ENCODE measurements at places on chromosomes 1 and 21.

DNA sequence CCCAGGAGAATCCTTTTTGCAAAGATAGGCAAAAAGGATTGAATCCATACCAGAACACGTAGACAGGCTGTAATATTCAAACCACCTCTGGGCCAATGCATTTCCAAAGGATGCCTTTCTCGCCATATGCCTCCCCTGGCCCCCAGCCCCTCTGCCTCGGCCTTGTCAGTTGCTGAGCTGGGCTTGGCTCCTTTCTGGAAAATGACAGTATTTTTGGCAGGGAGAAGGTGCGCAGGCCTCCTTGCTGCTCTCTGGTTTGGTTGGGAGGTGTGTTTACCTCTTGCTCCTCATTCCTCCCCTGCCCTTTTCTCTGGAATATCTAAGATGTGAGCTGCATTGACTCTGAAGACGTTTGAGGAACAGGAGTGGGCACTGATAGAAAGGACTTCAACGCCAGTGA is 26.0 kb upstream of the CNTN2 start:
- no peak for DNase-seq

DNA sequence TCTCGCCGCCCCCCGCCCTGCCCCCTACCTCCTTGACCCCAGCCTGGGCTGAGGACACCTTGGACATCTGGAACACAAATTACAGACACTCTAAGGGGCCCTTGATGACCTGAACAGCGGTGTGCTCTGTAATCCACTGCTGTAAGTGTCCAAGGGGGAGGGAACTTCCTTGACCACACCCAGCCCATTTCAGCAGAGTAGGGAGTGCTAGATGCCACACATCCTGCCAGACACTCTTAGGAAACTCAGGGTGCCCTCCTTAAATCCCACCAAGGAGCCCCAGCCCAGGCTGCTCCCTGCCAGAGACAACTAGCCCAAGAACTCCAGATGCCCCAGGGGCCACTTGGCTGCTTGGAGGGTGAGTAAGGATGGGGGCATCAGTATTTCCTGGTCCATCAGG is 282.2 kb downstream of the RRAGC start:
- no peak for DNase-seq

DNA sequence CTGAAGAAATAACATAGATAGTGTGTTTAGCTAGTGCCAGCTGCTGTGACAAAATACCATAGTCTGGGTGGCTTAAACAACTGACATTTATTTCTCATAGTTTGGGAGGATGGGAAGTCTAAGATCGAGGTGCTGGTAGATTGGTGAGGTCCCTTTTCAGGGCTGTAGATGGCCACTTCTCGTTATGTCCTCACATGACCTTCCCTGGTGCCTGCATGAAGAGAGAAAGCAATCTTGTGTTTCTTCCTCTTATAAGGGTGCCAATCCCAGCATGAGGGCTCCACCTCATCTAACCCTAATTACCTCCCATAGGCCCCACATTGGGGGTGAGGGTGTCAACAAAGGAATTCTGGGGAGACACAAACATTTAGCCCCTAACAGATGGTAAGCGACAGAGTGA is 9.3 kb downstream of the MTARC2 start:
- no peak for DNase-seq

DNA sequence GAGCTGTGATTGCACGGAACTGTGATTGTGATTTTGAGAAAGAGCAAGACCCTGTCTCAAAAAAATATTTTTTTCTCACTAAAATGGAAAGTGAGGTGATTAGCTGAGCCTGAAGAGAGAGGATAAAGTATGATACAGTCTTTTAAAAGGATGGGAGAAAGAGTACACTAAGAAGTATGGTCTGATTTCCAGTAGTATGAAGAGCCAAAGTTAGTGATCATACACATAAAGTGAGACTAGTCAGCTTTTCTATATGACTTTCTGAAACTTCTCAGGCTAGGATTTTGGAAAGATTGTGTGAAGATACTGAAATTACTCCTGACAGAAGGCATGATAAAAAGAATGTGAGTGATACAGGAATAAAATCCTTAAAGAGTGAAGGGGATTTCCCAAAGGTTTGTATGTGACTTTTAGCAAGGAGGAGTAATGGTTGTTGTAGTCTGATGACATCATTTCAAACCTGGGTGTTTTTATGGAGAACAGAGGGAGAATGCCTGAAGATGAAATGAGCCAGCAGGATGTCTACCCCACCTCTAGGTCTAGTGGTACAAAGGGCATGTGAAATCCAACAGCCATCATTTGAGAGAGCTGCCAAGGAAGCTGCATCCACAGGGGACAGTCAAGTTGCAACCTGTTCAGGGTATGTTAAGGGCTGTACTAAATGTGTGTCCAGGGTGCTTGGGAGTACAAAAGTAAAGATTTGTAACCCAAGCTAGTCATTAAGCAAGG is 157.7 kb downstream of the PIK3R3 start:
- no peak for DNase-seq

DNA sequence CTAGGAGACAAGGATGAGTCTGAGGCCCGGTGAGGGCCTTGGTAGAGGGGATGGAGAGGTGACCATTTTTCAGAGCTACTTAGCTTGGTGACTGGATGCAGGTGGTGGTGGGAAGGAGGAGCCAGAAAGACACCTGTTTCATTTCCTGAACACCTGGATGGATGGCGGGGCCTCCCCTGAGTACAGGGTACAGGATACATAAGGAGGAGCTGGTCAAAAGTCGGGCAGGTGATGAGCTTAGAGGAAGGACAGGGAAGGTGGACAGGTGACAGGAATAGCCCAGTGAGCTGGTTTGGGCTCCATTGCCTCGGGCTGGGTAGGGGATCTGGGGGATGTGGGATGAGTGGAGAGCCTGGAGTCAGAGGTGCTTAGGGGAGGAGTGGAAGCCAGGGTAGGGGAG is 6.3 kb downstream of the FAAH start:
- no peak for DNase-seq

GRCh38 chr1:63829349-63830327 is 55.8 kb downstream of the ROR1 start:
- DNase-seq: no peak

- DNase-seq: no peak
Measured at GRCh38 chr1:201771466-201771865, 57.5 kb upstream of the IPO9 start.

GRCh38 chr1:21938732-21939538 is 1.8 kb upstream of the HSPG2 start:
- DNase-seq: no peak

DNA sequence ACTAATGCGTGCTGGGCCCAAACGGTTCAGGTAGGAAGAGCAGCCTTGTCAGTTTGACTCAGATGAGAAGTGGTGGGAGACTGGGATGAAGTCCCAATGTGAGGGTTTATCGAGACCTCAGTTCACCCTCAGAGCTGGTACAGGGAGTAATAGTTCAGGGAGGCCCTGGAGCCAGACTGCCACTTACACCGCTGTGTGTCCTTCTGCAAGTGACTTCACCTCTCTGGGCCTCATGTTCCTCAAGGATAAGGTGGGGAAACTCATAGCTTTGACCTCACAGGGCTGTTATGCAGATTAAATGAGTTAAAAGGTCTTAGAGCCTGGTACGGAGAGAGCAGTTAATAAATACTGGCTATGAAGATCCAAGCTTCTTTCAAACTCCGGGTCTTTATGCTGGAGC is 219.9 kb downstream of the TRABD2B start:
- no peak for DNase-seq

DNA sequence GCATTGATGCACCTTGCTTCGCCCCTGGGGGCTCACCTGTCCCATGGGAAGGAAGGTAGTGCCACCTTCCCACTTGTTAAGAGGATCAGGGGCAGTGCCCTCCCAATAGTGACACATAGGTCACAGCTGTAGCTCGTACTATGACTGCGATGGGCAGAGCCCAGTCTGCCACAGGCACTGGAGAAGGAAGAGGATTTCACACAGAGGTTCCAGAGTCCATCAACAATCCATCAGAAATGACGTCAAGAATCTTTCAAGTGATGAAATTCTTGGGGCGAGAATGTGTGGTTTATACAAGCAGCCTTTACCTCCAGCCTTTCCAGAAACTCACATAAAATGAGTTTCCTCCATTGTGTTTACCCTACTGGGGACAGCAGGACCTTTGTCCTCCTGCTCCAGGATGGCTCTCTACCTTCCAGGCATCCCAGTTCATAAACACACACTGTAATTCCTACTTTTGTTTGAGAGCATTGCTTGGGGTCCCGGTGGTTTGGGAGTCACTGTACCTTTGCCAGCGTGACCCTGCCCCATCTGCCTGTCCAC is 260.6 kb upstream of the VAMP3 start:
- no peak for DNase-seq

GRCh38 chr1:31587720-31588423 is 11.6 kb downstream of the TINAGL1 start:
- no peak for DNase-seq

DNA sequence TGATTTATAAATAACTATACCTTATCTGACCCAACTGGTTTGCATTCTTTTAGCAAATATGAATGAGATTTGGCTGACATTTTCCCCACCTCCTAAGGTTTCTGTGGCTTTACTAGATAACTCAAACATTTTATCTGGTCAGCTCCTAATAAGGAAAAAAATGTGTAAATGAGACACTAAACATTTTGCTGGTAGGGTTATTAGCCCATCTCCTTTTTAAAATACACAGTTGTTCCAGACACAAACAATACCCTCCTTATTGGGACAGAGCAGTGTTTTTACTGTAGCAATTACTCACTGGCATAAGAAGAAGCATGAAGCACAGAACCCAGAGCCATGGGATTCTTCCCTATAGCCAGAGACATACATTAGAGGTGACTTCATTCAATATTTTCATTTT is 53.8 kb upstream of the NUF2 start:
- DNase-seq: no peak

- DNase-seq: no peak
Measured at GRCh38 chr1:236759252-236759859, 35.7 kb upstream of the MTR start.

DNA sequence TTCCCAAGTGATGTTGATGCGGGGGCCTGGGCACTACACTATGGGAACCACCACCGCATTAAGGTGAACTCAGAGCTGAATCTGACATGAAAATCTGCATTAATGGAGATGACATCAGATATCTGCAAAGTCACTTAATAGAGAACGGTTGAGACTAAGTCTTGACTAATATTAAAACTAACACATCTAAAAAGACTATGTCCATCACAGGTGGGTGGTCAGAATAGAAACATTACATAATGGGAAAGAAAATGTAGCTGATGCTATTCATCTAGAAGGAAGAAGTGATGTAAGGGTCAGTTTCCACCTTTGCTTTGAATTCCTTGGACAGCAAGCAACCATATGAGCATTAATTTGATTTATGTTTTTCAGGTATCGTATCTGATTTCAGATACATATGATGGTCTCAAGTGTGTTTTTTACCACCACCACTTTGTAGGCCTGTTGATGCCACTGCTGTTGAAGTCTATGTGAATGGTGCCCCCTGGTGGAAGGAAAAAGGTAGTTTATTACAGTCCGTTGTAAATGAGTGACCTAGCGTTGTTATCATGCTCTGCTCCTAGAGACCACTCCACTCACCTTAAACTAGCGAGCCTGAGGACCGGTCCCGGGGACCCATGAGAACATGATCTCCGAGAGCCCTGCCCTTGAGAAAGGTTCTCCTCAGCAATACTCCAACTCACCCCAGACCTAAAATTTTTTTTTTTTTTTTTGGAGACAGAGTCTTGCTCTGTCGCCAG is 73.5 kb downstream of the BACH1 start:
- DNase-seq: peak; percentile 60

DNA sequence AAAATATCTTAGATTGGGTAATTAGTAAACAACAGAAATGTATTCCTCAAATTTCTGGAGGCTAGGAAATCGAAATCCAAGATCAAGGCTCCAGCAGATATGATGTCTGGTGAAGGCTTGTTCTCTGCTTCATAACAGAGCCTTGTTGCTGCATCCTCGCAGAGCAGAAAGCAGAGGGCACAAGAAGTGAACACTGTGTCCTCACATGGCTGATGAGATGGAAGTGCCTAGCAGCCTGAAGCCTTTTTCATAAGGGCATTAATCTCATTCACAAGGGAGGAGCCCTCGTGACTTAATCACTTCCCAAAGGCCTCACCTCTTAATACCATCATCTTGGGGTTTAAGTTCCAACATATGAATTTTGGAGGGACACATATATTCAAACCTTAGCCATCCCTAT is 77.2 kb upstream of the FOXD3 start:
- no peak for DNase-seq

DNA sequence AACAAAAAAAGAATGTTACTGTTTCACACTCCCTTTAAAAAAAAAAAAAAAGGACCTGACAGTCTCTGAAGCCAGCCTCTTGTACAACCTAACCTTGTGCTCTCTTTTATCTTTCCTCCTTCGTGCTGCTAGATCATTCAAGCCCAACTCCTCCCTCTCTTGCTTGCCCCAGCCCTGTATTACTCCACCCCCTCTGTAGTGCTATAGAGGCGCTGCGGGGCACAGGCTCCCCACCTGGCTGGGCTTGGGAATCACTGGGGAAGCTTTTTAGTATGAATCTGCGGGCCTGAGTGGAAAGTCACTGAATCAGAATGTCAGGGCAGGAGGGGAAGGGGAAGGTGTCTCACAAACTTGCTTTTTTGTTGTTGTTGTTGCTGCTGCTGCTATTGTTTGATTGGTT is 383.7 kb upstream of the CAMK1G start:
- DNase-seq: no peak

GRCh38 chr1:80657044-80657643 is 1143.6 kb upstream of the ADGRL2 start:
- DNase-seq: no peak

- DNase-seq: peak; percentile 70
Measured at GRCh38 chr1:2384130-2384860, 7.1 kb downstream of the MORN1 start.

- DNase-seq: peak; percentile 84
Measured at GRCh38 chr1:224175617-224176016, 7.4 kb upstream of the DEGS1 start.

GRCh38 chr1:219427403-219427802 is 185.5 kb downstream of the ZC3H11B start:
- no peak for DNase-seq

GRCh38 chr1:73947009-73947408 is 251.0 kb downstream of the LRRIQ3 start:
- DNase-seq: no peak

- DNase-seq: no peak
Measured at GRCh38 chr1:83676106-83676505, 322.8 kb downstream of the TTLL7 start.

- peak; percentile 20 for DNase-seq
Measured at GRCh38 chr1:46317323-46317722, 13.8 kb downstream of the UQCRH start.

DNA sequence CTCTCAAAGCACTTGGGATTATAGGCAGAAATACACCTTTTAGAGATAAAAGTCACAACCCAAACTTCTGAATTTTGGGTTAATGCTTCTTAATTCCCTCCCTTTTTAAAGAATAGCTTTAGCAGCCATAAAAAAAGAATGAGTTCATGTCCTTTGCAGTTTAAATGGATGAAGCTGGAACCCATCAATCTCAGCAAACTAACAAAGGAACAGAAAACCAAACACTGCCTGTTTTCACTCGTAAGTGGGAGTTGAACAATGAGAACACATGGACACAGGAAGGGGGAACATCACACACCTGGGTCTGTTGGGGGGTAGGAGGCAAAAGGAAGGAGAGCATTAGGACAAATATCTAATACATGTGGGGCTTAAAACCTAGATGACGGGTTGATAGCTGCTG is 55.8 kb downstream of the SLC27A3 start:
- no peak for DNase-seq

- no peak for DNase-seq
Measured at GRCh38 chr1:151680826-151681225, 35.8 kb downstream of the CELF3 start.

All from lower leg skin (tissue), 4 donors.